PC-3 (cell line): ENCODE measurements at places on chromosomes 7 and 10.

DNA sequence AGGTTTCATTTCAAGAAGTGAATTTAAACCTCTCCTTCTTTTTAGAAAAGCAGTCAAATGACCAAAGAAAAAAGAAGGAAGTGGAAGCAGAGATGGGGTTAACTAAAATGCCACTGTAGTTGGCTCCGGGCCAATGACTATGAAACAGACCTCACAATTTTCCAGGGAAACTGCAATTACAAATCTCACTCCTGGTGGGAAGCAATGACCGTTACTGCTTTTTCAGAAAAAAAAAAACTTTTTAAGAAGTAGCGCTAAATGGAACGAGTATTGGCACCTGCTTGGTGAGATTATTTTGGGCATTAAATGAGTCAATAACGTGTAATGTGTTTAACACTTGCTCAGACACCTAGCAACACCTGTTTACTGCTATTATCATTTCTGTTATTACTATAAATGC, 1.2 kb downstream of the SFRP4 start:
- no peak for DNase-seq

DNA sequence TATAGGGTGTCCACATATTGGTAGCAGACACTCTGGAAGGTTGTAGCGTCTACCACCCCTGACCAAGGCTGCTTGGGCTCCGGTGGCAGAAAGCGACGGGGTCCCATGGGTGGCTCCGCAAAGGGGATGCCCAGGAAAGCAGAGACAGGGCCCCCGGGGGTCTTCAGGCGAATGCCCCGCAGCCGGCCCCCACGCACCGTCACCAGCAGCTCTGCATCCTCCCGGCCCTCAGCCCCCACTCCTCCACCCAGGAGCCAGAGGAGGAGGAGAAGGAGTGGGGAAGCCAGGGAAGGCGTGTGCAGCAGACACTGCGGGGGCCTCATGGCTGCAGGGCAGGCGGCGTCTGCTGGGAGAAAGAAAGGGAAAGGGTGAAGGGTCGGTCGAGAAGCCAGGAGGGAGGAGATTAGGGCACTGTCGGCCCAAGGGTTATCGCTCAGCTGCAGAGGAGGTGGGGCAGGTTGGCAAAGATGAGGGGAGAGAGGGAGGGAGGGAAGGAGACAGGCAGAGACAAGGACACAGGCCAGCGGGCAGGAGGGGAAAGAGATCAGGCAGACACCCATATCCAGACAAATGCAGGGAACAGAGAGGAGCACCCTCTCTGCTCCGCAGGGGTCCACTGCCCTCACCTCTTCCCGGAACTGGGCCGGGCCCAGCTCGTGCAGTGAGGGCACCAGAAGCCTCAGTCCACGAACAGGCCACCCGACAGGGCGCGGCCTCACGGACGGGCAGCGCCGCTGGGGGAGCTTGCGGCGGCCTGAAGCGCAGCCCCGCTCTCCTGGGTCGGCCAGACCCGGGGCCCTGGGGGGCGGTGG, 1.6 kb downstream of the ACHE start:
- no peak for DNase-seq

DNA sequence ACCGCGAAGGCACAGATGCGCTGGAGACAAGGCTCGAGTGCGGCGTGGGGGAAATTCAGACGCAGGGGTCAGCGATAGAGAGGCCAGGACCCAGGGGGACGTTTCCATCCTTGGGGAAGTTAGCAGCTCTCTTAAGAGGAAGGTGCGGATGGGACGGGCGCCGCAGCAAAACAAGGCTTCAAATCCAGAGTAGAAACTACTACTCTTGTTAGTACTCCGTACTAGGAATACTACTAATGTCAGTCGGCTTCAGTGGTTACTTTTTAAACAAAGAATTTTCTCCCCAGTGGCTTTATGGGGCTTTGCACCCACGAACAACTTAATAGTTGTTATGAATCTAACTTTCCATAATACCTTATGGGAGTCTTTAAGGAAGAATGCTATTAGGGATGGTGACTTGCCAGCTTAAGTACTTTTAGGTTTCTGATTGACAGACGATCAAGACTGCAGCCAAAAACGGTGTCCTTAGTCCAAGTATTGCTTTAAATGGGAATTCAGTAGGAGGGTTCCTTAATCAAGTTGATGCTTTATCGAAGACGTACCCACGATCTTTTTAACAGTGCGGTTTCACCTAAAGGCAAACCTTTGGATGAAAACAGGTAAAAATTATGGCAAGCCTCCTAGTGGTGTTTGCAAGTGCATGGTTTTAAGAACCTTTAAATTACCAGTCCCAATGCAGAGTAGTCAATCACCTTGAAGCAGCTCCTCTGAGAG, 812 bp upstream of the IDE start:
- DNase-seq: peak; percentile 39

DNA sequence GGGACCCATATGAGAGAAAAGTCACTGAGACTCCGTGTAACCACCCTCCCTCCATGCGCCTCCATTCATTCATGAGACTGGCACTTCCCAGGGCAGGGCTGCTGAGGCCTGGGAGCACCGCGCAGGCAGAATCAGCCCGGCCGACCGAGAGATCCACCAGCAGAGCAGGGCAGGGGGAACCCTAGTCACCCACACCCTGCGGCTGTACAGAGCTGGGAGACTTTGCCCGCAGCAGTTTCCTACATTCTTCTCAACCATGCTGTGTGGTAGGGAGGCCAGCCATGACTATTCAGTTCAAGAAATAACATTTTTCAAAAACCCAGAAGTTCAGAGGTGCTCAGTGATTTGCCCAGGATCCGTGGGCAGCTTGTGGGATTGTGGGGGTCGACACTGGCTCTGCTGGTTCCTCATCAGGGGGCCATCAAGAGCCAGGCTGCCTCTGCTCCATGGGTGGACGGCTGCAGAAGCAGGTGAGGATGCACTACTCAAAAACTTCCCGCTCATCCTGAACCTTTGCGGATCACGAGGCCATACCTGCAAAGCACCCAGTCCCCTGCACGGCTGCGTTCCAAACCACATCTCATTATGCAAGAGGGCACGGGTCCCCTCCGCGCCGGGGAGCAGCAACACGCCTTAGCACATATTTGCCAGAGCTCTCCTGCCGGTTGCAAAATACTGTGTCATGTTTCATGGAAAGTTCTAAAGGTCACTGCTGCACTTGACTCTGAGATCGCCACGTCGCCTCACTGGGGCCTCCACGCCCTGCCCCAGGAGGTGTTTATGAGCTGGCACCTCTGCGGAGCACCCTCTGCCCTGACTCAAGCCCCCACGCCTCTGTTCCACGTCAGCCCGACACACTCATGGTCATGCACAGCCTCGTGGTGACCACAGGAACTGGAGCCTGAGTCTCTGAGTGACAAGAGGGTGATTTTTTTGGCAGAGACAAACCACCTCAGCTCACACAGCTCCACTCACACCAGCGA, 132.0 kb downstream of the PRKAG2 start:
- peak; percentile 88 for DNase-seq

- peak; percentile 32 for DNase-seq
These were observed 89.2 kb downstream of the ADCY1 start for GRCh38 chr7:45663167-45663921.

DNA sequence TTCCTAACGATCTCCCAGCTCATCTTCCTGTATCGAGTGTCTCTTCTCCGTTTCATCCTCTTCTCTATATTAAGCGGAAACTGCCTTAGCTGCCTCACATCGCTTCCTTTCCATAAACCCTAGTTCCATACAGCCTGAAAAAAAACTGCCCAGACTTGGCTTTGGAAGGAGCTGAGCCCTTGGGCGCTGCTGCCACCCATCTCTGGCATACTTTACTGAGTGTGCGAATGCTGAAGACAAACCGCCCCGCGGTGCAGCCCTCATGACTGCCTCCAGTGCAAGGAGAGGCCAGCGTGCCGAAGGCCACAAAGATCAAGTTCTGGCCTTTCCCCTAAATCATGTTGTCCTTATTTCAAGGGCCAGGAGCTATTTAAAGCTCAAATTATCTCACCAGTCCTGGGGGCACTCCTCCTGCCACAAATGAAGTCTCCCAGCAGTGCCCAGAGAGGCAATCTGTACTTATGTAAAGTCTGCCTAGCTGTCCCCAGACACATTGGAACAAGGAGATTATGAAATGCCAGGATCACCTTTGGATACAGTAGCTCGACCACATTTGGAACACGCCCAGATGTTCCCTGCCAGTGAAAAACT, 25.2 kb downstream of the YWHAG start:
- DNase-seq: no peak

- no peak for DNase-seq
These were observed 299.5 kb downstream of the ELMO1 start for GRCh38 chr7:37149051-37149772.
